ENCODE measurements at places on chromosomes 6 and 20. TPM values are rescaled to one million over a fixed set of nuclear protein-coding genes. Genes with fewer than 3 reads are reported as not detected.

GRCh38 chr20:57111028-57111373, 155.4 kb downstream of the BMP7 start:
- DNase-seq = no peak

DNA sequence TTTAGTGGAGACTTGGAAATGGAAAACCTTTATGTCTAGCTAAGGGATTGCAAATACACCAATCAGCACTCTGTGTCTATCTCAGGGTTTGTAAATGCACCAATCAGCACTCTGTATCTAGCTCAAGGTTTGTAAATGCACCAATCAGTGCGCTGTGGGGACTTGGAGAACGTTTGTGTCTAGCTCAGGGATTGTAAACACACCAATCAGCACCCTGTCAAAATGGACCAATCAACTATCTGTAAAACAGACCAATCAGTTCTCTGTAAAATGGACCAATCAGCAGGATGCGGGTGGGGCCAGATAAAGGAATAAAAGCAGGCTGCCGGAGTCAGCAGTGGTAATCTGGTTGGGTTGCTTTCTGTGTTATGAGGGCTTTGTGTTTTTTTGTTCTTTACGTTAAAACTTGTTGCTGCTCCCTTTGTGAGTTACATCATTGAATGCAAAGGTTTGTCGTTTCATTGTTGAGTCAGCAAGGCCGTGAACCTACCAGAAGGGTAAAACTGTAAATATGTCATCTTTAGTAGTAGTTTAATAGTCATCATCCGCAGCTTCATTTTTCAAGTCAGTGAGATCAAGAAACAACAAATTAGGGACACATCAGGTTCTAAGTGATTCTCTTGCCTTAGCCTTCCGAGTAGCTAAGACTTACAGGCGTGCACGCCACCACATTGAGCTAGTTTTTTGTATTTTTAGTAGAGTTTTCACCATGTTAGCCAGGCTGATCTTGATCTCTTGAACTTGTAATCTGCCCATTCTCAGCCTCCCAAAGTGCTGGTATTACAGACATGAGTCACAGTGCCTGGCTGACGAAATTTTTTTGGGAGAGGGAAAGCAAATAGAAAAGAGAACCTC, 22.7 kb upstream of the NUP153 start:
- DNase-seq = no peak

DNA sequence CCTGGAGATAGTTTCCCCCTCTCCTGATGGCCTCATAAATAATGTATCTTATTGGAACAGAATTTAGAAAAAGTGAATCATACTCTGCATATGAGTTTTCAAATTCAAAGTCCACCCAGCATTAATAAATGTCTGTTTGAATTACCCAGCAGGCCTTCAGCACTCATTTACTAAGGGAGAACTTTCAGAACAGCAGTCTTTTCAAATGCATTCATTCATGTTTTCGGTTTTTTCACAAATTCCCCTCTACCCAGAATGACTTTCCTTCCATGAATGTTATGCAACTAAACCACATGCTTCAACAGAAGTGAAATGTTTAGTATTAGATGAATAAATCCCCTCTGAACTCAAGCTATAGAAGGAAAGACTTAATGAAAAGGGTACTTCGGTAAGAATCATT, 92.4 kb downstream of the RTN4IP1 start:
- no peak for DNase-seq

Gene ADRM1
- 132 TPM for total RNA-seq

Gene TFAP2A
- total RNA-seq = 0.31 TPM

Gene TRIM31
- not detected for total RNA-seq

Gene ARMC2
- 6.3 TPM for total RNA-seq

GRCh38 chr20:8756410-8756809, 312.5 kb upstream of the PLCB4 start:
- DNase-seq = no peak

GRCh38 chr6:53831936-53832660, 37.3 kb downstream of the LRRC1 start:
- no peak for DNase-seq

GRCh38 chr6:63372951-63373533, 53.3 kb upstream of the LGSN start:
- no peak for DNase-seq

Gene RBM24
- total RNA-seq = 19.6 TPM

- DNase-seq = no peak
Observed at GRCh38 chr6:34601706-34602105, 45.6 kb upstream of the SPDEF start.

DNA sequence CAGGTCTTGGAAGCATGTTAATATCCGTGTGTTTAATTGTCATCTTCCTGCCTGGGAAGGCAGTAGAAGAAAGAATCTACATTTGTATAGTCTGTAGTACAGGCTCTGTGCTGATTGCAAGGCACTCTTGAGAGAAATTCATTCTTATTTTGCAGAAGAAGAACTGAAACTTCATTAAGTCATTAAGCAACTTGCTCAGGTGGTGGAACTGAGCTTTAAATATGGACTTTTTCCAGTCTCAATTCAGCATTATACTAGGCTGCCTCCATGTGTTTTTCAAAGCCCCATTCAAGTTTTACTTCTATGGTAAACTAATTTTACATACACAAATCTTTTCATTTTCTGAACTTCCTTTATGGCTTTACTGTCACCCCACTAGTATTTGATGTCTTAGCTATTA, 18.7 kb downstream of the ZNF451 start:
- no peak for DNase-seq

DNA sequence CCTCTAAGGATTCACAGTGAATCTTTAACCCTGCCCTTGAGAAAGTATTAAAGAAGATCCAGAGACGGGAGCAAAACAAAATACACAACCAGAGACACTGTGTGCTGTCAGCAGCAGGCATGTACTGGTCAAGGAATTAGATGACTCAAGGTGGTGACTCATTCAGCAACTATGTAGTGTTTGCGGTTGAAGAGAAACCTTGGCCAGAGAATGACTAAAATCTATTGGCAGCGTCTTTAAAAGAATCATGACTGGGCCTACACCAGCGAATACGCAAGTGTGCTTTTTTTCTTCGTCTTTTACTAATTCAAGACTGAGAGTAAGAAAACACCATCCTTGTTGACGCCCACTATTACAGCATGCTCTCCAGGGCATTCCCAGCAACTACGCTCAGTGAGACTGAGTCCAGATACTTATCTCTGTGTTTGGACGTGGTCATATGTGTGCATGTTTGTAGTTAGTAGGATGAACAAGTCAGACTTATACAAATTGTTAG, 72.4 kb upstream of the BACH2 start:
- DNase-seq = no peak

DNA sequence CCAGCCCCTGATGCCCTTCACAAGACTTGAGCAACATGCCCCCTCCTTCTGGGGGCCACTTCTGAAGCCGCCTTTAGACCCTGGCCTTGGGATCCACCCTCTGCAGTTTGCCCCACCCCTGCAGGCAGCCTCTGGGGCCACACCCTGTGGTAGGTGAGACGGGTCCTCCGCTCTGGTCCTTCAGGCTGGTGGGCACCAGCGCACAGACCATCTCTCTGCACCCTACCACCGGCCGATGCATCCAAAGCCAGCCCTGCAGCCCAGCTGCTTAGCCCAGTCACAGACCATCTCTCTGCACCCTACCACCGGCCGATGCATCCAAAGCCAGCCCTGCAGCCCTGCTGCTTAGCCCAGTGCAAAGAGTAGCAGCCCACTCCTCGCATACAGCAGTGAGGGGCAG, 159.3 kb upstream of the ECI2 start:
- DNase-seq = no peak

All from endothelial cell (in vitro differentiated cells).